ENCODE measurements at places on chromosomes 7 and 10.

- DNase-seq, result no peak
Measured at GRCh38 chr7:108592646-108593201, 23.1 kb downstream of the DNAJB9 start.

- no peak for DNase-seq
Measured at GRCh38 chr7:30321089-30321881, 36.9 kb downstream of the ZNRF2 start.

DNA sequence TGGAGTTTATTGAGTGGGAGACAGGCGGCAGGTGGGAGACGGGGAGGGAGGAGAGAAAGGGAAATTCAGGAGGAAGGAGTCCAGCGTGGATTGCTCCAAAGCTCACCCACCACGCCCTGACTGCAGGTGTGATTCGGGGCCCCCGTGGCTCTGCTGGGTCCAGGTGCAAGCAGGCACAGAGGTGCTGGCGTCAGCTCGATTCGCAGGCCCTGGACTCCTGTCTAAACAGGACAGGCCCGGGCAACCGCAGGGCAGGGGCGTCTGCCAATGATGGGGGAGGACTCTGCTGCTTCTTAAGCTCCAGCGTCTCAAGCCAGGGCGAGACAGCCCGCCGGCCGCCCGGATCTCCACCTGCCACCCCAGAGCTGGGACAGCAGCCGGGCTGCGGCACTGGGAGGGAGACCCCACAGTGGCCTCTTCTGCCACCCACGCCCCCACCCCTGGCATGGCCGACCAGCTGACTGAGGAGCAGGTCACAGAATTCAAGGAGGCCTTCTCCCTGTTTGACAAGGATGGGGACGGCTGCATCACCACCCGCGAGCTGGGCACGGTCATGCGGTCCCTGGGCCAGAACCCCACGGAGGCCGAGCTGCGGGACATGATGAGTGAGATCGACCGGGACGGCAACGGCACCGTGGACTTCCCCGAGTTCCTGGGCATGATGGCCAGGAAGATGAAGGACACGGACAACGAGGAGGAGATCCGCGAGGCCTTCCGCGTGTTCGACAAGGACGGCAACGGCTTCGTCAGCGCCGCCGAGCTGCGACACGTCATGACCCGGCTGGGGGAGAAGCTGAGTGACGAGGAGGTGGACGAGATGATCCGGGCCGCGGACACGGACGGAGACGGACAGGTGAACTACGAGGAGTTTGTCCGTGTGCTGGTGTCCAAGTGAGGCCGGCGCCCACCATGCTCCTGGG lies at the start of gene CALML3:
CALML3 (plus strand) TSS at position 321 of the 920 bp plus-strand sequence; CDS start at position 446, 125 bp downstream.
- no peak for DNase-seq

GRCh38 chr10:117240621-117241529 lies at the start of gene SLC18A2:
Gene SLC18A2, plus strand, starts transcription at chr10:117241114. Its CDS starts 580 bp downstream, at chr10:117241694.
- DNase-seq, result peak; percentile 50

- no peak for DNase-seq
Measured at GRCh38 chr7:46880508-46881196, 701.3 kb downstream of the TNS3 start.

- no peak for DNase-seq
Measured at GRCh38 chr10:71799608-71800453, 26.5 kb upstream of the VSIR start.

DNA sequence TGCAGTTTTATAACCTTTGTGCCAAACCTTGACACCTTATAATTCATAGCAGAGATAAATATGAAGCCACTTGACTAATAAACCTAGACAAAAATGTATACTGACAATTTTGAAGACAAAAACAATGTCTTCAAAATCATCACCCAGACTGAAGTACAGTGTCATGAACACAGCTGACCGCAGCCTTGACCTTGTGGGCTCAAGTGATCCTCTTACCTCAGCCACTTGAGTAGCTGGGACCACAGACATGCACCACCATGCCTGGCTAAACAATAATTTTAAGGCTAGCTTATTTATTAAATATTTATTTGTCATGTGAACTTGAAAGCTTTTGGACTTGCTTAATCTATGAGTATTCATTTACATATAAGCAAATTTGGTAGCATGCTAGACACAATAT lies 24.3 kb downstream of the IL6 start:
- DNase-seq, result no peak

GRCh38 chr7:91875851-91876250 lies 4.7 kb downstream of the MTERF1 start:
- no peak for DNase-seq

DNA sequence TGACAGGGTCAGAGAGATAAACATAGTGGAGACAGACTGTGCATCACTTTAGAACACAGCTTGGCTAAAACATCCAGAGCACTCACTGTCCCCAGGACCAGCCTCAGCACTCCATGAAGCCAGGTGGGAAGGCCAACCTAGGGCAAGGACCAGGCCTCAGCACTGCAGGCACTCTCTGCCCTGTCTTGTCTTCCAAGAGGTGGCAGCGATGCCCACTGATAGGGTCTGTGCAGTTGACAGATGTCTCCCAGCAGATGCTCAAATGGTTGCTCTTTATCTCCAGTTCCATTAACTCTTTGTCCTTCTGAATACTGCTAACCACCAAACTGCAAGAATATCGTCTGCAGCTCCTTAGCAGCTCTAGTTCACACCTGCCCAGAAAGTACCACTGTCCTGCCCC lies 9.1 kb downstream of the DDX56 start:
- no peak for DNase-seq

GRCh38 chr7:27172823-27173510 lies 1.2 kb downstream of the HOXA10 start:
- no peak for DNase-seq

All from WTC11 (cell line).